ENCODE measurements at places on chromosomes 2 and 18.

GRCh38 chr2:173141666-173142065, 66.0 kb downstream of the MAP3K20 start:
- DNase-seq, result no peak

DNA sequence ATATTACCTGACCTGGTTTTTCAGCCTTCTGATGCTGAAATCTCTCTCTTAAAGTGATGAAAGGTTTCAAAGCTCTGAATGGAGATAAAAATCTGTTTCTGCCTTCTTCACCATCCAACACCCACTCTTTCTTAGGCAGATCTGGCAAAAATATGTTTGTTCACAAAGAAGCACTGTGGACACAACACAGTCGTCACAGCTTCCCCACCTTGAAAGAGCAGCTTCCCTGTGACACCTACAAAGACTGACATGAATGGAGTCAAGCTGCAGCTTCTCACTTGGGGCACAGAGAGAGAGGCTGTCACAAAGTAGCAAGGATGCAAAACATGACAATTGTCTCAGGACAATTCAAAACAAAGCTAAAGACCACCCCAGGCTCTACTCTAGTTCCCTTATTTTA, 86.5 kb downstream of the ICOS start:
- no peak for DNase-seq

DNA sequence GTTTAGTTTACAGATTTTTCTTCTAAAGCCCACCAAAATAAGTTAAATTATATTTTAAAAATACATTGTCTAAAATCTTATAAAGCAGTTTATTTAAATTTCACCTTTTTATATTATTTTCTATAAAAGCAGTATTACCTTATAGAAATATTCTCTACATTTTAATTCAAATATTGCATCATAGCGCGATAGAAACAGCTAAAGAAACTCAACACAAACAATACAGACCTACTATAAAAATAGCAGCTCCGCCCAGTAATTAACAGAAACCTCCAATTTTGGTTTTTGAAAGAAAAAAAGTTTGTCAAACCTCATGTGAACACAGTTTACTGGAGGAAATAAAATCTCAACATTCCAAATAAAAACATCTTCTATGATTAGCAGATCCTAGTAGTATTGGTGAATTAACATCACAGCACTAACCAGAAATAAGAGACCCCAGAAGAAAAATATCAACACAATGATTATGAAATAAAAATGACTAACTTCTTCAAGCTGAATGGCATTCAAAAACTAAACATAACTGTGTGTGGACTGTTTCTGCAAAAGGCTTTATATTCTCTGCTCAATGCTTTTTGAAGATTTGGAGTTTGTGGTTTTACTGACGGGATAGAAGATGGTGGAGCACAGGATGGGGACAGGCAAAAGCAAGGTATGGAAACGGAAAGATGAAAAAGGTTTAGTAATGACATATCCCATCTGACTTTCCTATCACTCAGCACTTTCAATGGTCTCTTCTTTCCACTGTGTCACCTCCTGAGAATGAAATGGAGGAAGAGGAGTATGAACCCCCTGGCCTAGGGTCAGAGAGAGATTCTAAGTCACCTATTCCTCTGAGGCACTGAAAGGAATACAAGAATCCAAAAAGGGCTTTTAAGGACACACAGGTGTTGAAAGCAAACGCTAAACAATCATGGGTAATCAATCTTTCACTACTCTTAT, 17.5 kb downstream of the MAP4K3 start:
- DNase-seq, result peak; percentile 58

DNA sequence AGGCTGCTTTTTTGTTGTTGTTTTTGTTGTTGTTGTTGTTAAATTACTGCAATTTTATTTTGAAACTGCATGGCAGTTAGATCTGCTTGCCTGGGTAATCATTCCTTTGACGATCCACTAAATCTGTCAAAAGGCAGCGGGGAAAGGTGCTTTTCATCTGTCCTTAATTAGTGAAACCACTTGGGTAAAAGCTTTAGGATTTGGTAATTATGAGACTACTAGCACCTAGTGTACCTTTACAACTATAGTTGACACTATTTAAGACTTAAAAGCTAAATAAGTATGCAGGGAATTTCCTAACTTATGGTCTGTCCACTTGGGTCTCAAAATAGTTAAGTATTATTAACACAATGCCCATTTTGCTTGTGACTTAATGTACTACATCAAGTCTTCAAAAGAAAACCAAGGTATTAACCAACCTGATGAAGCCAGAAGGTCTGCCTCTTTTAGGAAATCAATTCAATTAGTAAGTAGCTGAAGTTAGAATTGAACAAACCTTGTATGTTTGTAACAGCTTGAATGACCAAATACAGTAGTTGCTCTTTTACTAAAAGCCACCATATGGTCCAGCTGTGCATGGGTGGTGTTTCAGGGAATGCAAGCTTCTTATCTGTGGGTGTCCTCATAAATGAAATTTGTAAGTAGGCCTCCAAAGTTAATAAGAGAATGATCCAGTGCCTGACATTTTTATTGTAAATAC, 44.8 kb downstream of the NAB1 start:
- DNase-seq, result no peak

DNA sequence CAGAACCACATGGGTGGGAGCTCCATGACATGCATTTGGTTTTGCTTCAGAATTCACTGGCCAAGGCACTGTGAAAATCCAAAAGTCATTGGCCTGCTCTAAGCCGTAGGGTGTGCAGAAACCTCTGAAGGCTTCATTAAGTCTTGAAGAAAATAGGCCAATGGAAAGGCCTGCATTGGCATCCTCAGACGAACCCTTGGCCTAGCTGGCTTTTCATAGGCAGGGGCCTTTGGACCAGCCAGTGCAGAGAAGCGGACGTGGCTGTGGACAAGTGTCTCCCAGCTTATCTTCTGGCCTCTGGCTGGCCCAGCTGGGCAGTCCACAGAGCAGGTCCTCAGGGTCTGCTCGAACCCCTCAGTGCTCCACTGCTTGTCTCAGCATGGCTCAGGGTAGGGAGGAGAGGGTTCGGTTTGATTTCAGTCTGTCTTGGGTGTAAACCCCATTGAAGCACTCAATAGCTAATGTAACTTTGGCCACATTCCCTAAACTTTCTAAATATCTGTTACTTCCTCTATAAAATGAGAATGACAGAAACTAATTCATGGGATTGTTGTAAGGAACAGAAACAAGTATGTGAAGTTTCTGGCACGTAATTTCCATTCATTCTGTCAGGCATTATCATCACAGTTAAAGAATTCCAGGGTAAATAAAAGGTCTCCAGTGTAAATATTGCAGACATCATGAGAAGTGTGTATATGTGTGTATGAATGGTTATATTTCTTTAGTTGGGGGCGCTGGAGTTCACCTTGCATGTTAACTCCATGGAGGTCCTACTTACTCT, 125.5 kb downstream of the TFCP2L1 start:
- DNase-seq, result no peak

- peak; percentile 70 for DNase-seq
Measured at GRCh38 chr2:172021955-172022354, 22.2 kb downstream of the METAP1D start.

- DNase-seq, result no peak
Measured at GRCh38 chr2:11963966-11964365, 217.5 kb downstream of the LPIN1 start.

DNA sequence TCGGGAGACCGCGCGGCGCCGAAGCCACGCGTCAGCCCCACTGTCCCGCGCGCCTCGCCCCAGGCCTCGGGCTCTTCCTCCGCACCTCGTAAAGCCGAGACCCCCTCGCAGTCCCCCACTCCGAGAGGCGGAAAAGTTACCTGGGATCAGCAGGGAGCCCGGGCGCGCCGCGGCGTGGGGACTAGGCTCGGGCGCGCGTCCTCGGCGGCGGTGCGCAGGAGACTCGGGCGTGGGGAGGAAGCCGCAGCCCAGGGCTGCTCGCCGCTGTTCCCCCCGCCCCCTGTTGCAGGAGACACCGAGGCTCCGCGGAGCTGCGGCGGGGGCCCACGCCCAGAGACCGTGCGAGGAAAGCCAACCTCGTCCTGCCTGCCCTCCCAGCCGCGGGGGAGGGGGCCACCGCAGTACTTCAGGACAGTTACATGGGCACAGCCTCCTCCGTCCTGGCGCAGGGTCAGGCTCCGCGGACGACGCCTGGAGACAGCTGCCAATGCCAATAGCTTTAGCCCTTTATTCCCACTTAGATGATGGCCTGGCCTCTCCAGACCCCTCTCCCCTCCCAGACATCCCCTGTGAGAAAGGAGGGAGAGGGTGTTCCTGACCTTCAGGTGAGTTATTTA, at the start of gene EPB41L3:
TSS of gene EPB41L3 (minus strand) at position 225 of the 617 bp plus-strand sequence. CDS start 54,814 bp downstream, outside the sequence.
- DNase-seq, result no peak

- no peak for DNase-seq
Measured at GRCh38 chr2:20401489-20401835, 45.4 kb upstream of the RHOB start.

GRCh38 chr2:45000921-45001868, 8.1 kb downstream of the SIX2 start:
- DNase-seq, result peak; percentile 28

DNA sequence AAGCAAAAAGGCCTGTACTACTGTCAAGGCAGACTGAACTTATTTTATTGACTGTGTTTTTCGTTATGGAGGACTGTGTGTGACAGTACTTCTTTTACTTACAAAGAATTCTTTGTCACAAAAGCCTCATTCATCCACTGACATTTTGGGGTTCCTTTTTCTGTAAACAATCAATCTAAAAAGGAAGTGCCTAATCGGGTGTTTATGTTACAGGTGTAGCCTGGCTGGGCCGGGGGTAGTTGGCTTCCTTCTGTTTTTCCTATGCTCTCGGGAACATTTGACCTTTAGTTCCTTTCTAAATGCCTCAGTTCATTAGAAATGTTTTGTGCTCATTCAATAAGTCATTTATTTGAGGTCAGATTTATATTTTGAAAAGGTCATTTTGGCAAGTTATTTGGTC, 8.3 kb downstream of the ZCCHC2 start:
- DNase-seq, result no peak

DNA sequence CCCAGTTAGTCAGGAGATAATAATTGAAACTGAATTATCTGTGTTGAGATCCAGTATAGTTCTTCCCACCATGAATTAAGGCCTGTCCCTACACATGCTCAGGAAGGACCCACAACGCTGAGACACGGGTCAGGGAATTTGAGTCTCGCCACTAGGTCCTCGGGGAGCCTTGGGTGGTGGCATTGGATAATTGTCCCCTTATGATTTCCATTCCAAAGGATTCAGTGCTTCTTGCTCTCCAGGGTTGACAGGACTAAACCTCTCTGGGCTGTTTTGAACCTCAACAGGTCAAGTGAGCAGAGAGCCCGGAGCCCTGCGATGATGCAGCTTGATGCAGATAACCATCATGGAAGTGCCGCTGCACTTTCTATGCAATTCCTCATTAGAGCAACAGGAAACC, 253.7 kb upstream of the PXDN start:
- DNase-seq, result no peak

GRCh38 chr2:216505133-216506106, 6.8 kb downstream of the RPL37A start:
- no peak for DNase-seq

- DNase-seq, result no peak
Measured at GRCh38 chr2:207911856-207912255, 113.5 kb downstream of the PLEKHM3 start.

- peak; percentile 73 for DNase-seq
Measured at GRCh38 chr2:9630117-9630735, 571 bp downstream of the YWHAQ start.

GRCh38 chr2:28286678-28287077, 106.0 kb upstream of the FOSL2 start:
- DNase-seq, result peak; percentile 84

GRCh38 chr18:56221195-56222065, 417.0 kb downstream of the TXNL1 start:
- DNase-seq, result peak; percentile 32

GRCh38 chr18:9133225-9133624, 3.4 kb upstream of the ANKRD12 start:
- DNase-seq, result no peak

GRCh38 chr18:45980229-45980628, 13.1 kb upstream of the EPG5 start:
- no peak for DNase-seq

DNA sequence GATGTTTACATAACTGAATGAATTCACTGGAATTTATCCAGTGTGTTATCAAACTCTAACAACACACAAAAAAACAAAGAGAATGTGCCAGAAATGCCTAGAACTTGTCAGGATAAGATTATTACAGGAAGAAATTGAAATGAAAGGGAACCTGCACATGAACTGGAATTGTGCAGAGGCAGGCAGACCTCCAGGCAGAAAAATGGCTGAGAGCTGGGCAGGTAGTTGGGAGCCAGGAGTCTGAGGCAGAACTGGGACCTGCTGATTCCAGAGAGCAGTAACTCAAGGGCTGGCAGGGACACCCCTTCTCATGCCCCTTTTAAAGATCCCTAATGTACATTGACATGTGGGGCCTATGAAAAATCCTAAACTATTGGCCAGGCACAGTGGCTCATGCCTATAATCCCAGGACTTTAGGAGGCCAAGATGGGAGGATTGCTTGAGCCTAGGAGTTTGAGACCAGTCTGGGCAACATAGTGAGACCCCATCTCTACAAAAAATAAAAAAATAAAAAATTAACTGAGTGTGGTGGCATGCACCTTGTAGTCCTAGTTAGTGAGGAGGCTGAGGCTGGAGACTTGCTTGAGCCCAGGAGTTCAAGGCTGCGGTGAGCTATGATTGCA, 674 bp upstream of the SP110 start:
- DNase-seq, result no peak

DNA sequence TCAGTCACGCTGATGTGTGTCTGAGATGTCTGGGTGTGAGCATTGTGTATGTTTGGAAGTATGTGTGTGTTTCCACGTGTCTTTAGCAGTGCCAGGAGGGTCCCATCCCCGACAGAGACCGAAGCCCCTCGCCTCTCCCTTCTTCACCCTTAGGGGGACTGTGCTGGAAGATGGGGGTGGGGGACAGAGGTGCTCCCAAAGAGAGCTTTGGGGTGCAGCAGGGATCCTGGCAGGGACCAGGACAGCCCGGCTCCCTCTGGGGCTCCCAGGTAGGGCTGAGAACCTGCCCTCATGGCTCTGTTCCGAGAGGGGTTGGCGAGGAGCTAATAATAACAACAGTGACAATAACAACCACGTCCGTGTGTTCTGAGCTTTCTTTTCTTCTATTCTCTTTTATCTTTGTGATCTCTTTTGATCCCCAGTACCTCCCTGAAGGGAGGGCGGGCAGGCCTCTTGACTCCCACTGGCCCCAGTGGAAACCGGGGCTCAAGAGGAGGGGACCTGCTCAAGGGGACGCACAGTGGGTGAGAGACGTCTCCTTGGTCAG, 57.6 kb downstream of the SMAD7 start:
- no peak for DNase-seq

DNA sequence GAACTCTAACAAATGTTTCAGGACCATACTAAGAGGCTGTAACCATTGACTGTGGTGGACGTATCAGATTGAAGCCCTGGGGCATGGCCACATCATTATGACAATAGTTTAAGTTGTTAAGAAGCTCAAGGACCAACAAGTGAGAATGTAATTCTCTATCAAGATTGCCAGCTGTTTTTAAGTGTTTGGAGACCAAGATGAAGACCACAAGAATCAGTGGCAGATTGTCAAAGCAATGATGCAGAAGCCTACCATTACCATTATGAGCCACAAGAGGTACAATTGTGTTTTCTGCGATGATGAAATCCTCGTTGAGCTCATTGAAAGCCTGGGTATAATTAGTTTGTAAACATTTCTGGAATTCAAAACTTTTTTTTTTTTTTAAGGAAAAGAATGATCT, 261.1 kb upstream of the ZEB2 start:
- DNase-seq, result peak; percentile 47
